ENCODE measurements at places on chromosomes 5 and 9. TPM values are rescaled to one million over a fixed set of nuclear protein-coding genes. Genes with fewer than 3 reads are reported as not detected.

GPR21 gene
- 0.25 TPM for polyA plus RNA-seq

NDUFB6 gene
- polyA plus RNA-seq: 67.0 TPM

FAXDC2 gene
- 7.1 TPM for polyA plus RNA-seq

ALDH1A1 gene
- polyA plus RNA-seq: 0.32 TPM

FSD1L gene
- 3.4 TPM for polyA plus RNA-seq

CDH18 gene
- 0.63 TPM for polyA plus RNA-seq

PCDHA9 gene
- polyA plus RNA-seq: 0.01 TPM

Measured in keratinocyte (primary cell).